ENCODE measurements at places on chromosomes 7 and 10.

DNA sequence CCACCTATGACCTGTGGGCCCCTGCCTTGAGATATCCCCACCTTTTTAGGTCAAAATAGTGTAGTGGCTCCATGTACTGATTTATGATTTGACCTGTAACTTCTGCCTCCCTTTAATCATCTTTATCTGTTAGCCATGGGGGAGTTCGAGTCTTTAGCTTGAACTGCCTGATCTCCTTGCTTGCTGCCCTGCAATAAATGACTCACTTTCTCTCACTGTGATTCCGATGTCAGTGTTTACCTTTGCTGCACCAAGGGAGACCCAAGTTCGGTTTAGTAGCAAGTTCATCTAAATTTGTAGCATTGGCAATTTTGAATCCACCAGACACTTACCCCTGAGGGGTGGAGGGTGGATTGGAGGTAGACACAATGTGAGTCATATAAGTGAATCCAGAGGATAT, 814.6 kb upstream of the AUTS2 start:
- DNase-seq, result no peak

GRCh38 chr10:117342641-117343040, 32.6 kb downstream of the PDZD8 start:
- DNase-seq, result no peak

DNA sequence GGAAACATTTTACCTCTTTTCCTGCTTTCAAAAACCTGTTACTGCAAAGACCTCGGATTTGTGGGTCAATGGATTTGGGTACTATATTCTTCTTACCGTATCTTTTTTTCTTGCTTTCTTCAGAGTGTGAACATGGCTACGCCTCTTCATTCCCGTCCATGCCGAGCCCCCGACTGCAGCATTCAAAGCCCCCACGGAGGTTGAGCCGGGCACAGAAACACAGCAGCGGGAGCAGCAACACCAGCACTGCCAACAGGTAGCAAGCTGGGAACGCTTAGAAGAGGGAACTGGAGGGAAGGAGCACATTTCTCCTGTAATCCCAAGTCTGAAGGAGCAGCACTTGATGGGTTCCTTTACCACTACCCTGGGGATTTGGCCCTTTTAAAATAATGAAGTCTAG, 20.7 kb downstream of the MXI1 start:
- DNase-seq, result no peak

- DNase-seq, result no peak
Measured at GRCh38 chr10:12780634-12781601, 220.6 kb downstream of the CCDC3 start.

GRCh38 chr10:79165070-79165778, 96.5 kb downstream of the ZMIZ1 start:
- DNase-seq, result no peak

DNA sequence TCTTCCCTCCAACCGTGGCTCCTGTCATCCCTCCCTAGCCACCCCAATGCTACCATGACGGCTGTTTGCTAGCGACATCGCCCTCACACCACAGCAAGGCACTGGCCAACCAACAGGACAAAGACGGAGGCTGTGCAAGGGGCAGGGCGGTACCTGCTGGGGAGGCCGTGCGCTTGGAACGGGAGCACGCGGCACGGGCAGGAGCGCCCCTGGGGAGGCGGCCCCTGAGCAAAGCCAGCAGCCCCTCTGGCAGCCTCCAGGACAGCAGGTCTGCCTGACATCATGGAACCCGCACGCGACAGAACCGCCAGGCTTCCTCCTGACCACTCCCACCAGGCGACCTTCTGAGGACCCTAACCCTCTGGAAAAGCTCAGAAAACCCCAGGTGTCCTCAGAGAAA, 12.7 kb downstream of the MAD1L1 start:
- DNase-seq, result no peak

Measured in activated CD4-positive, alpha-beta memory T cell treated with anti-CD3 and anti-CD28 coated beads, Interleukin-2, amount 10 ng/mL, durations not matched to agents 7 days and 5 days (primary cell).